Astrocyte of the cerebellum (primary cell): ENCODE measurements at places on chromosomes 6 and 20.
A peak's percentile ranks its signal among the peaks of the same experiment; 100 is the strongest.

DNA sequence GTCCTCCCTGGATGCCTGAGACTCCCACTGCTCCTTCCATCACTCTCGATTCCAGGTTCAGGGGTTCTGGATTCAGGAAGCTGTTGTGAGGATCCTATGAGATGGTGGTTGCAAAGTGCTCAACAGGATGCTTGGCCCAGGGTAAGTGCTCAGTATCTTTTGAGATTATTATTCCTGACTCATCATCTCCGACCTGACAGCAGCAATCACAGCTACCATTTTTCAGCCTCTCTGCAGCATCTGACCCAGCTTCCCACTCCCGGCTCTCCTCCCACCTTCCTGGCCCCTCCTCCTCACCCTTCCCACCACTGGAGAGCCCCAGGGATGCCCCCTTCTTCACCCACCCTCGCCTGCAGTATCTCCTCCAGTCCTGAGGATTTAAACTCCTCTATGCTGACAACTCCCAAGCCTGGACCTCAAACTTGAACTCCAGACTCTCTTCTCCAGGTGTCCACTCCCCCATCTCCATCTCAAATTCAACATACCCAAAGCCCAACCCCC is 36.8 kb upstream of the KCNB1 start:
- DNase-seq = no peak

GRCh38 chr6:154232013-154232910 is 124.3 kb downstream of the IPCEF1 start:
- DNase-seq = no peak

DNA sequence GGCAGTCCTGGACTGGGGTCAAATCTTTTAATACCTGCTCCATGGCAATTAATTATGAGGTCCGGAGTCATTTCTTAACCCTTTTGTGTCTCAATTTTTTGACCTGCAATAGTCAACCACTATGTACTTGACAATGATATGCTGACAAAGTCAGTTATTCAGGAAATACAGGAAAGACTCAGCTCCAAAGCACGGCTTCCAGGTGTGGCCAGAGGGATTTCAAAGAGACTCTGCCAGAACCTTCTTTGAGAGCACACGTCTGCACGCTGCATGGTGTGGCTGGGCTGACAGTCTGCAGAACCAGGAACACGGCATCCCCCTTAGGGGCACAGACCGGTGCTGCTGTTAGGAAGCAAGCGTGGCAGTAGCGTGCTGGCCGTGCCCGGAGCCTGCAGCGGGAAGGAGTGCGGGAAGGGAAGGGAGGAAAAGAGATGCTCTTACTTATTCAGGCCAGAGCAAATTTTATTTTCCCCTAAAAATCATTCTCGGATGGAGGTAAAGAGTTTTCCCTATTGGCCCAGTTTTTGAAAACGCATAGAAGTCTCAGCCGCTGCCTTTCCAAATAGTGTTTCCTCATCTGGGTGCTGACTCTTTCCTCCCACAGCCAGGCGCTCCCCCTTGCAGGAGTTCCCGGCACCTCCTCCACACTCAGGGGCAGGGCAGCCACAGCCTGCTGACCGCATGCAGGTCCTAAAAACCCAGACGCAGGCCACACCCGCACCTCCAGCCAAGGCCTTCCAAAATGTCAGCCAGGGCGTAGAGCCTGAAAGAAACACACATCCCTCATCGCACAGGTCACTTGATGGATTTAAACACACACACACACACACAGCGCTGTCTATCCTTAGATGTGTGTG is 187.4 kb upstream of the SNX9 start:
- no peak for DNase-seq

GRCh38 chr20:40680161-40680959 is 8.7 kb downstream of the MAFB start:
- DNase-seq = no peak

GRCh38 chr20:59082077-59082740 is 39.6 kb upstream of the PRELID3B start:
- DNase-seq = no peak

DNA sequence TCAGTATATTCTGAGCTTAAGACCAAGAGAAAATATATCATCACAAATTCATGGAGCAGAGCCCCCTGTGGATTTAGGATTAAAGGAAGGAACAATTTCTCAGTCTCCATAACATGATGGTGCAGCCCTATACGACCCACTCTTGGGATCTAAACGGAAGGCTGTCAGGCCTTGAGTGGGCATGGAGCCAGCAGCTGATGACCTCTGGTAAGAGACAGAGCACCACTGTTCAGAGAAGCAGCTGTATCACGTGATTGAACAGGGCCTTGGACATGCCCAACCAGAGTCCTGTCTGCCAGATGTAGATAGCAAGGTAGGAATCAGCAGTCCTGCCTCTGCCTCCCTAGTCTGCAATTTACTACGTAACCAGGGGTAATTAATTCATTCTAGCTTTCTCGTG is 259.4 kb upstream of the POU3F2 start:
- DNase-seq = no peak

- DNase-seq = no peak
Measured at GRCh38 chr6:12635813-12636212, 80.8 kb upstream of the PHACTR1 start.

DNA sequence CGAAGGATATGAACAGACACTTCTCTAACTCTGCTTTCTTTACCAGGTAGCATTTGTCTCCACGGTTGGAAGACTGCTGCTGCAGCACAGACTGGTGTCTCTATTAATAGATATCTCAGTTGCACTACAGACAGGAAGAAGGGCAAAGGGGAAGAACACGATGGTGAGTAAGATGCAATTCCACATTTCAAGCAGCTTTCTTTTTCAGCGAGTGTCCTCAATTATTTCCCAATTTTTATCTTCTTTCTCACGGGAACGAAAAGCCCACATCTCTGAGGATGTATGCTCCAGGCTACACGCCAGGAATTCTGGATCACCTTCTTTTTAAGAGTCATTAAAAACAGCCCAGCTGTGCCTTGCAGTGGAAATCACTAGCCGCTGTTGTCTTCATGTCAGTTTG is 311.6 kb upstream of the ECI2 start:
- DNase-seq = no peak

- DNase-seq = no peak
Measured at GRCh38 chr6:142359271-142359960, 57.6 kb downstream of the ADGRG6 start.

DNA sequence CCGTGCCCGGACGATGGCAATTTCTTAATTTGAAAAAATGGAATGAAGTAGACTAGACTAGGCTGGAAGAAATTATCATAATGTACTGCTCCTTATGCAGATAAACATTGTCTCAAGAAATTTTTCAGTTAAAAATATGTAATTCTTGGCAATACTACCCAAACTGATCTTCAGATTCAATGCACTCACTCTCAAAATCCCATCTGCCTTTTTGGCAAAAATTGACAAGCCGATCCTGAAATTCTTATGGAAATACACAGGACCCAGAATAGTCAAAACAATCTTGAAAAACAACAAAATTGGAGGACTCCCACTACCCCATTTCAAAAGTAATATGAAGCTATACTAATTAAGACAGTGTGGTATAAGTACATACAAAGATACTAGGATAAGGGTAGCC is 19.0 kb downstream of the SLC23A2 start:
- DNase-seq = no peak

DNA sequence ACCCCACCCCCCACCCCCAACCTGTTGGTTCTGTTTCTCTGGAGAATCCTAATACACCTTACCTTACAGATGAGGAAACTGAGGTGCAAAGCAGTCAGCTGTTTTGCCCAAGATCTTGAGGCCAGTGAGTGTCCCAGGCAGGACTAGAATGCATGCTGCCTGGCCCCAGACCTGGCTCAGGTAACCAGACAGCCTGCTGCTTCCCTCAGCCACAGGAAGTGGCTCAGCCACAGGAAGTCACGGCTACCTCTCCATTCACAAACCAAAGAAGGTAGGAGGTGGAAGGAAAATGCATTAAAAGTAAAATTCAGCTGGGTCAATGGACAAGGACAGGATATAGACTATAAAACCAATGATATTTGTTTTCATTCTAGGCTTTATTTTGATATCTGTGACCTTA is 517.6 kb downstream of the CD83 start:
- no peak for DNase-seq

- DNase-seq = peak; percentile 62
Measured at GRCh38 chr20:63653041-63653973, at the start of gene STMN3. STMN3 (minus strand) TSS chr20:63653424; CDS start chr20:63653345, 79 bp downstream.

DNA sequence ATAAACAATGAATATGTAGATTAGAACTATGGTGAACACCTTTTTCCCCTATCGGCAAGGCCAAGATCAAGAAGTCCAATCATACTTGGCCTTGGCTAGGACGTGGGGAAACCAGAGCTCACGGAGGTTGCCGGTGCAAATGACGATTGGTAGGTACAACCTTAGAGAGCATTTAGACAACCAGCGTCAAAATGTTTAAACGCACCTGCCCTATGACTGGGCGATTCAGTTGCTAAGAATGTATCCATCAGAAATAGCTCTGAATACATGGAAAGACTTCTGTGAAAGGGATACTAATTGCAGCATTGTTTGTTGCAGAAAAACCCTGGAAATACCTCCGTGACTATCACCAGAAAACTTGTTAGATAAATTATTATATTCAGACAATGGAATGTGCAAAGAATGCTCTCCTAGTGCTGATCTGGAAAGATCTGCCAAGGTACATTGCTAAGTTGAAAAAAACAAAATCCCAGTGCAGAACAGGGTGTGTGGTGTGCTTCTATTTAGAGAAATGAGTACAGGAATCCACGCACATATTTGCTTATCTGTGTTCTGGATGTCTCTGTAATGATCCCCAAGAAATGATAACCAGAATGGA is 48.0 kb upstream of the PTPN1 start:
- no peak for DNase-seq

DNA sequence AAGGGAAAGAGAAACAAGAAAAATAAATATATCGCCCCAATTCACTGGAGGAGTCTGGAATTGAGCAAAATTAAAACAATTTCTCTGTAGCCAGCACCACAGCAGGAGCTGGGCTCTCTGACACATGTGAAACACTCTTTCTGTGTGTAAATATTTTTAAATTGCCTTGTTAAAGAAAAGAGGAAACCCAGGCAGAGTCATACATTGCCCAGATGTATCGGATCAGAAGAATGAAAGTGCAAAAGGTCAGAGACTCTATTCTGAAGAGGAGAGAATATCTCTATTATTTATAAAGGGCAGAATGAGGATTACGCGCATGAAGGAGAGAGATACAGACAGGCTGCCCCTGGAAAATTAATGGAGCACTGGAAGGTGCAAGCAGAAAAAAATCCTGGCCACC is 127.0 kb upstream of the MAN1A1 start:
- no peak for DNase-seq

GRCh38 chr20:35561671-35562070 is 19.8 kb downstream of the ERGIC3 start:
- DNase-seq = no peak

GRCh38 chr6:143961886-143962878 is 45.9 kb downstream of the PLAGL1 start:
- peak; percentile 79 for DNase-seq

GRCh38 chr6:150412221-150412620 is 43.4 kb downstream of the IYD start:
- DNase-seq = no peak

DNA sequence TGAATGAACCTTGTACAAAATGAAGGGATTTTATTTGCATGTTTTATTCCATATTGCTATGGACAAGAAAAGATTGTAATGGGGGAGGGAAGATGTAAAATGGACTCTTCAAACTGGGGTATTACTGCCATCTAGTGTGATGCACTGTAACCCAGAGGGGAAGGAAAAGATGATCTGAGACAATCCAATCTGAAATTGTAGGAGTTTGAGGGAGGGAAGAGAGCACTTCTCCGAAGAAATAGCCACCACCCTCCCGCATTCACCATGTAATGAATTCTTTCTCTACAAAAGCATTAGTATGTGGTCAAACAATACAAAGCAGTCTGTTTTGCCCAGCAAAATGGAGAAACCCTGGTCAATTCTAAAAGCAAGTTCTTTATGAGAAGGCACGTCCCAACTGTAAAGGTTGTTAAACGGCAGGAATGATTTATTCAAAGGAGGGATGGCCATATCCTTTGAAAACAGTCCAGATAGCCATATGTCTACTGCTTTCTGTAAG is 679.5 kb upstream of the NRSN1 start:
- peak; percentile 55 for DNase-seq

GRCh38 chr6:110874880-110875547 is 429 bp downstream of the AMD1 start:
- no peak for DNase-seq

GRCh38 chr20:56392881-56393482 is 537 bp downstream of the CSTF1 start:
- DNase-seq = no peak

GRCh38 chr20:43941476-43942200 is 27.0 kb downstream of the TOX2 start:
- no peak for DNase-seq

DNA sequence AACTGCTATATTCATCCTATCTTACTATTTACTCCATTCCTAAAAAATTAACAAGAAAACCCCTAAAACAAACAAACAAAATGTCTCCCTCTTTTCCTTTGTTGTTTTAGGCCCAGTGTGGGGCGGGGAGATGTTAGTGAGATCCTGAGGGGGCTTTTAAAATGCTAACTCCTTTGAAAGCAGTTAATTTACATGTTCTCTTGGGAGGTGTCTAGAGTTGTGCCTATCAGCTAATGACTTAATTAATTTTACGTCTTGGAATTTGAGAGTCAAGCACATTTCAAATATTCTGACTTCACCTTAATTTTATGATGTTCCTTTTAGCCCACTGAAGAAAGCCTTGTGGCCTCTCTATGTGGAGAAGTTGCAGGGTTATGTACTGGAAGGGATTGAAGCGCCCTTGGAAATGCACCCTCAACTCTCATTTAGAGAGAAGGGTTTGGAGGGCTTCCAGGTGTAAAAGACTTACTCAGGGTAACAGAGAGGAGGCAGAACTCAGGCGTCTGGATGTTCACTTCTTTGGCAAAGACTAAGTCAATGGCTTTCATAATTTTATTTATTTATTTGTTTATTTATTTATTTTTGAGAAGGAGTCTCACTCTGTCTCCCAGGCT is 4.9 kb downstream of the SASH1 start:
- no peak for DNase-seq

- DNase-seq = no peak
Measured at GRCh38 chr20:32973077-32973717, 31.0 kb downstream of the SUN5 start.

GRCh38 chr6:125346201-125346925 is 44.6 kb upstream of the HDDC2 start:
- DNase-seq = no peak

- DNase-seq = no peak
Measured at GRCh38 chr6:131867744-131868143, 59.9 kb downstream of the ENPP1 start.
